Activated CD4-positive, alpha-beta T cell treated with anti-CD3 and anti-CD28 coated beads, Interleukin-2, amount 50 U/mL, for 1 hour (primary cell): ENCODE measurements at places on chromosomes 12 and 14.
A peak's percentile ranks its signal among the peaks of the same experiment; 100 is the strongest.

- no peak for DNase-seq
Measured at GRCh38 chr12:113819495-113819894, 146.6 kb downstream of the RBM19 start.

DNA sequence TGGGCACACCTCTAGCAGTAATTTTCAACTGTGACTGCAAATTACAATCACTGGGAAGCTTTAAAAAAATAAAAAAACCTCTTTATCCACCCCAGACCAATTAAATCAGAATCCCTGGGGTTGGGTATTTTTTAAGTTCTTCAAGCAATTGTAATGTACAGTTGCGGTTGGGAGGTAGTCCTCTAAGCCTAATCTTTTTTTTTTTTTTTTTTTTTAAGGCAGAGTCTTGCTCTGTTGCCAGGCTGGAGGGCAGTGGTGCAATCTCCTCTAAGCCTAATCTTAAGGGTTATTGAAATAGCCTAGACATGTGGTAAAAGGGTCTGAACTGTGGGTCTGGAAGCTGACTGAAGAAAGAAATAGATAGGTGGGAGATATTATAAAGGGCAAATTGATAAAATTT lies 230.5 kb downstream of the AKAP6 start:
- no peak for DNase-seq

- no peak for DNase-seq
Measured at GRCh38 chr14:60311417-60311816, 62.4 kb downstream of the PPM1A start.

GRCh38 chr14:92632546-92633273 lies 115.7 kb downstream of the LGMN start:
- no peak for DNase-seq

GRCh38 chr12:25960143-25960542 lies 1.7 kb downstream of the RASSF8 start:
- no peak for DNase-seq

DNA sequence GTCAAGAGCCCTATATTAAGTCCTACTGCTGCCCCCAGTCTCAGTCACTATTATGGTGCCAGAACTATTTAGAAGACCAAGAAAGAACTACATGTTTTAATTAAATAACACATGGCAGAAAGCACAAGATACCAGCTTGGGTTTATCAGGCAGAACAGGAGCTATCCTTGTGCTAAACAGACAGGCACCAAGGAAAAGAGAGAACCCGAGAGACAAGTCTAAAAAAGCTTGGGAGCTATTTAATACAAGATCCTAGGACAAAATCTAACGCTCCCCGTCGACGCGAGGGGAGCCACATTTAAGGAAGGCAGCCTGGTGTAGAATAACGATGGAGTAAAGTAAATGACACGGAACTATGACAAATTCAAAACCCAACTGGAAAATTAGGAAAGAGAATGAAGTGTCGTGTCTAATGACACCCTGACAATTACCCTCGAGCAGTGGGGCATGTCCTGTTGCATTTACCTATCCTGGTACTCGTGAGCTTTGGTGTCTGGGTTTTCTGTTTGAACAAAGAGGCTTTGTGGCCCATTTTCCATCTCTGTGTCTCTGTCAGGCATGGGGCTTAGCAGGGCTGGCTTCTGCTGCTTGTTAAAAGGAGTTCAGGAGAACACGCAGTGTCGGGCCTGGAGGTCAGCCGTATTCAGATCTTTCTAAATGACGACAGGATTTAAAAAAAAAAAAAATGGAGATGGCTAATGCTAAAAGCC lies 140.6 kb downstream of the ETNK1 start:
- no peak for DNase-seq

DNA sequence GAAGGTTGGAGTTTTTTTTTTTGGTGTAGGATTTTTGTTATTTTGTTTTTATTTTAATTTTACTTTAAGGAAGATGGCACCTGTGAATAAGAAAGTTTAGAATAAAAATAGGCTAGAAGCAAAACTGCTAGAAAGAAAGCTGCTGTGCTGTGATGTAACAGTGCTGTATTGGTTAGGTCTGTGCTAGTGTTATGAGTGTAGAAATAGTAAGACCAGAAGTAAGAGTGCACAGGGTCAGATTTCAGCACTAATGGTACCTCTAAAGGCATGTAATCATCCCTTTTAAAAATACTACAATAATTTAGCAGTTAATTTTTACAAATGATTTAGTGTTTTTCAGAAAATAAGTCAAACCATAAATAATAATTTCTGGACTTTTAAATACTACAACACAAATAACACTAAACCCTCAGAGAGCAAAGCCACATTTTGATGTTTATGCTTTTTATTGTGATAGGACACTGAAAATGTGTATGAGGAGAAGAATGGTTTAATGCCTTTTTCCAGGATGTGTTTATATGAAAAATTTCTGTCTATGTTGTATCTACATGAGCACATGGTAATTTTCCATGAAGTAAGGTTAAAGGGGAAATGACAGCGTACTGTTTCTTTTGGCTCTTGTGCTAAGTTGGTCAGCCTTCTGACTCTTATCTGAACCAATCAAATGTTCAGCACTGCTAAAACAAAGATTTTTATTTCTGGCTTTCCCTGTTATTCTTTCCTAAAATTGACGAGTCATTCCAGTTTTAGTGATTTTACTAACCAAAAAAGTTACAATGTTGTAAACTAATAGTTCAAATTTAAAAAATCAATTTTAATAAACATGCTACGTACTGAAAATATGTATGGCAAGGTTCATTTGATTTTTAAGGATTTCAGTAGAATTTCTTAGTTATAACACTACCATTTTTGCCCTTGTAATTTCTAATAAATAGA lies 96.1 kb downstream of the PPHLN1 start:
- no peak for DNase-seq

DNA sequence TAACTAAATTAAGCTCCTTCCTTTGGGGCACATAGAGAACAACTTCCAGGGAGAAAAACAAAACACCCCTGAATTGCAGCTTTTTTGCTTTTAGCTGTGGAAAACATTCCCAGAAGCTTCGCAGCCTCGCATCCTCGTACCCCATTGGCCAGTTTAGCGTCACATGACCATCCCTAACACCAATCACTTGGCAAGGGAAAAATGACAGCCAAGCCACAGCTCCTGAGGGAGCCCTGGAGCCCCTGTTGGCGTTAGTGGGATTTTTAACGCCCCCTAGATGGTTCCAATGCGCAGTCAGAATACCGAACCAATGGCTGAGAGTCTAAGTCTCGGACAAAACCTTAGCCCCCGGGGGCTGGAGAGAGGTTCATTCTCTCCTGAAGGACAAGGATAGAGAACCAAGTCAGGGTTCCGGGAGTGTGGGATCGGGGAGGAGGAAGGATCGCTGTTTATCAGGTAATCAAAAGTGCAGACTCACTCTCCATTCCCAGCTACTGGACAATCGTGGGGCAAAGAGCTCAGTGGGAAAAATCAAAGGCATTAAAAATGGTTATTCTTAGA lies 135.6 kb upstream of the HIF1A start:
- DNase-seq, result no peak

DNA sequence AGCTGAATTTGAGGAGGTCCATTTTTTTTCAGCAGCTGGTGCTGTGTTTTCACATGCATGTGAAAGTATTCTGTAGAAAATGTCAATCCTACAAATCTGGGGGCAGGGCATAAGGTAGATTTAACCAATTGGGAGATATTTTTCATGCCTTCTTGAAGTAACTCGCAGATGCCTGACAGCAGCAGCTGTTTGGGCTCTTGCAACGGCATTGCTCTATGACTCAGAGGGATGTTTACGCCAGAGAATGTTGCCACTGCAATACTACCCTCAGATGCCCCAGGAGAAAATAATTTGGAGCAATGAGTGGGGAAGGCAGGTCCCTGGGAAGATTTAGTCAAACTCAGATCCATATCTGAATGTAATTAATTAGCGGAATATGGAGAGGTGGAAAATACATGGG lies 42.5 kb upstream of the MYBPC1 start:
- no peak for DNase-seq

DNA sequence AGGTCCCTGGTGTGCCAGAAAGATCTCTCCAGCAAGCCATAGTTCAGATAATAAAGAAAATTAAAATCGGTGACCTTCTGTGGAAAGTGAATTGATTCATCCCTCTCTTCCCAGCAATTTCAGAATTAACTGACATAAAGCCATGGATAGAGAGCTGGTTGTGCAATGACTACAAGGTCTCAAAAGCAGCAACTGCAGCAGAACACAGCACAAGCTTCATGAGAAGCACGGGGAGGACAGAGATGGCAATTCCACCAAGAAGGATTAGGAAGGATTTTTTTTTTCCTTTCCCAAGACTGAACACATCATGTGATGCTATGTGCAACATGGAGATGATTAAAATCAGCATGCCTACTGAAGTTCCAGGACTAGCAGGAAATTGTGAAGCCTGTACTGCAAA lies 154.9 kb upstream of the PLEKHG7 start:
- no peak for DNase-seq

DNA sequence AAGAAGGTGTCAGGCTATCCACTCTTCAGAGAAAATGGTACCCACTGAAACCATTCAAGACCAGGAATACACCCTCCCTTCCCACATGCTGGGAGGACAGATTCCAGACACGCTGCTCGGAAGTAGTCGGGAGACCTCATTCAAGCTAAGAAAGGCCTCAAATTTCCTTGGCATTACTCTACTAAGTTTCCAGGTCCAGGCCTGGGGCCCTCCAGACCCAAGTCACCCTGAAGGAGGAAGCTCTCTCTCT lies 27.1 kb upstream of the RPLP0 start:
- no peak for DNase-seq

- no peak for DNase-seq
Measured at GRCh38 chr12:94590428-94590827, 59.9 kb downstream of the TMCC3 start.

- DNase-seq, result no peak
Measured at GRCh38 chr12:48286665-48287064, 64.1 kb downstream of the ZNF641 start.

DNA sequence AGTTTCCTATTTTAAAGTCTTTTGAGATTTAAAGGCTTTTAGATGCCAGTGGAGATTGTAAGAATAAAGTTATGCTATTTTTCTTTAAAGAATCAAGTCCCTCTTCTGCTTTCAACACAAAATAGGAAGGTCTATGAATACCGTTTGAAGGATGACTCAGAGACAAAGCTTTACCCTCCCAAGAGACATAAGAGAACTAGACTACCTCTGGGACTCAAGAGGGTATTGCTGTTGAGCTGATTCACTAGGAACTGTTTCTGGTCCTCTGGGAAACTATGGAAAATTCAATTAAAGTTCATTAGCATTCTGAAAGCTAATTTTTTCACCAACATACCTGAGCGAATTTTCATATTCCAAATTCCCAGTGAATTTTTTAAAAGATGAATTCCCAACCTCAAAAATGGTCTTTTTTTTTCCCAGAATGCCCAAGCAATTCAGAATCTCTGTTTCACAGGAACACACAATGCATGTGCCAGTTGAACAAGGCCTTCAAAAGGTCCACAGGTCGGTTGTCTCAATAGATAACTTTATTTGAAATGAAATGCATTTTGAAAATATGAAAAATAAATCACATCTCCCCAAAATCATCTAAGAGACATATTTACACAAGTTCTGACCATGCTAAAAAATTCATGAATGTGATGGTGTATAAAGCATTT lies 6.5 kb downstream of the PHLDA1 start:
- no peak for DNase-seq

- DNase-seq, result no peak
Measured at GRCh38 chr12:104692557-104693218, 235.9 kb downstream of the CHST11 start.

- DNase-seq, result no peak
Measured at GRCh38 chr12:47773858-47774580, 981 bp downstream of the SLC48A1 start.

GRCh38 chr14:77985211-77985615 lies 185.0 kb upstream of the NRXN3 start:
- DNase-seq, result no peak

DNA sequence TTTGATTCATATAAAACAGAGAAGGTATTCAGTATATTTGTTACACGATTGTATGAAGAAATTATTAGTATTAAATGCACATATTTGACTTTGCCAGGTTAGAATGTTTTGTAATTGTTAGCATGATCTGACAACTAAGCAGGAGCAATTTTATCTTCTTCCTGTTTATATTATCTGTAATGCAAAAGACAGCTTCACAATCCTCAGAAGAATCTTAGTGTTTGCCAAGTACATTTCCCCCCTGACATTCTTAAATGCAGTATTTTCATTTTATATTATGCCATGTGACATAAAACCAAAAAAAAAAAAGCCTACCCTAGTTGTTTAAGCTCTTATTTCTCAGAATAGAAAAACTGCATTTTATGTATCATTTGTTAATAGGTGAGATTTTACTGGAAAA lies 469.4 kb downstream of the FOXG1 start:
- no peak for DNase-seq

GRCh38 chr14:70021548-70022220 lies 142.5 kb downstream of the SMOC1 start:
- no peak for DNase-seq

DNA sequence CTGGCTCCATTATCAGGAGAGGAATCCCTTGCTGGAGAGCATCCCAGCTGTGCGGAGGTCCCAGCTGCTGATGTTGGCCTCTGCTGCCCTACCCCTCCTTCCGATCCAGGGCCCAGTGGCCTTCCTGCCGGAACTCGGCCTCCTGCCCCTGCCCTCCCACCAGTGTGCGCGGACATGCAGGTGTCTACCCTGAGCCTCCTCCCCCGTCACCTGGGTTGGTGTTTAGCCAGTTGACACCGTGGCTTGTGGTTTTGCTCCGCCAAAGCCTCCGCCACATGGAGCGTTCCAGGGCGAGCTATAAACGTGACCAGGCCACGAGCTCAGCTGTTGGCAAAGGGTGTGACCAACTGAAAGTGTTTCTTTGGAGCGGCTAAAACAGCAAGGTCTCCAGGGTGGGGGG lies 1104.3 kb downstream of the BCL11B start:
- DNase-seq, result no peak

GRCh38 chr12:40892528-40892927 lies 200.3 kb downstream of the CNTN1 start:
- no peak for DNase-seq

GRCh38 chr12:12645485-12645884 lies 33.8 kb downstream of the CREBL2 start:
- peak; percentile 23 for DNase-seq

GRCh38 chr12:44851586-44851985 lies 24.5 kb downstream of the NELL2 start:
- no peak for DNase-seq

GRCh38 chr14:101721111-101721510 lies 40.4 kb upstream of the PPP2R5C start:
- DNase-seq, result no peak

- no peak for DNase-seq
Measured at GRCh38 chr14:60656686-60657455, 7.6 kb upstream of the SIX1 start.

- DNase-seq, result no peak
Measured at GRCh38 chr12:82027612-82028011, 268.5 kb upstream of the PPFIA2 start.

DNA sequence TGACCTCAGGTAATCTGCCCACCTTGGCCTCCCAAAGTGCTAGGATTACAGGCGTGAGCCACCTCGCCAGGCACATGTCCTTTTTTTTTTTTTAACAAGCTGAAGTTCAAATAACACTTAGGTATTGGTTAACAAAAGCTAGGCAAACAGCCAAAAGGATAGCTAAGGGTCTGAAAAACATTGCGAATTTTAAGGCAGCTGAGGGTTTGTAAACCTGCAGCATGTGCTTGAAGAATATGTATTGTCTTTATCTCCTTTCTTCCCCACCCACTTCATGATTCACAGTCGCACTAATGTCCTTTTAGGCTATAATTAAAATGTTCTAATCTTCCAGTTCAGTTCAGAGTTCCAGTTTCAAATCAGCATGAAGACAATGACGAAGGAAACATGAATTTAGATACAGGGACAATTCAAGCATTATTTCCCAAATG lies 30.1 kb upstream of the CERS5 start:
- no peak for DNase-seq

- DNase-seq, result peak; percentile 8
Measured at GRCh38 chr12:98645572-98646067, 530 bp downstream of the APAF1 start.

- no peak for DNase-seq
Measured at GRCh38 chr14:81093651-81094050, 127.1 kb downstream of the GTF2A1 start.
